ENCODE measurements at places on chromosomes 12 and 14.

DNA sequence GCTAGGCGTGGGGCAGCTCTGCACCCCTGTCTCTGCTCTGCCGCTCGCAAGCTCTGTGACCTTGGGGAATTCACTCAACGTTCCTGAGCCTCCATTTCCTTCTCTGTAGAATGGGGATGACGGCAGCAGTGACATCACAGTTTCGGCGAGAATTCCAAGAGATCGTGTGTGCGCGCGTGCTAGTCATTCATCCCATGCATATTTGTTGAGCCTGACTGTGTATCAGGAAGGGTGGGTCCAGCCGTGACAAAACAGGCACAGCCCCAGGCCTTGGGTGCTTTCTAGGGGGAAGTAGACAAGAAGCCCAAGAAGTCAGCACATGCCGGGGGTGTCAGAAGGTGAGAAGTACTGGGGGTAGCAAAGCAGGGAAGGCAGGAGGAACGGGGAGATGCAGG is 145.6 kb upstream of the NCOR2 start:
- DNase-seq: peak; percentile 31

DNA sequence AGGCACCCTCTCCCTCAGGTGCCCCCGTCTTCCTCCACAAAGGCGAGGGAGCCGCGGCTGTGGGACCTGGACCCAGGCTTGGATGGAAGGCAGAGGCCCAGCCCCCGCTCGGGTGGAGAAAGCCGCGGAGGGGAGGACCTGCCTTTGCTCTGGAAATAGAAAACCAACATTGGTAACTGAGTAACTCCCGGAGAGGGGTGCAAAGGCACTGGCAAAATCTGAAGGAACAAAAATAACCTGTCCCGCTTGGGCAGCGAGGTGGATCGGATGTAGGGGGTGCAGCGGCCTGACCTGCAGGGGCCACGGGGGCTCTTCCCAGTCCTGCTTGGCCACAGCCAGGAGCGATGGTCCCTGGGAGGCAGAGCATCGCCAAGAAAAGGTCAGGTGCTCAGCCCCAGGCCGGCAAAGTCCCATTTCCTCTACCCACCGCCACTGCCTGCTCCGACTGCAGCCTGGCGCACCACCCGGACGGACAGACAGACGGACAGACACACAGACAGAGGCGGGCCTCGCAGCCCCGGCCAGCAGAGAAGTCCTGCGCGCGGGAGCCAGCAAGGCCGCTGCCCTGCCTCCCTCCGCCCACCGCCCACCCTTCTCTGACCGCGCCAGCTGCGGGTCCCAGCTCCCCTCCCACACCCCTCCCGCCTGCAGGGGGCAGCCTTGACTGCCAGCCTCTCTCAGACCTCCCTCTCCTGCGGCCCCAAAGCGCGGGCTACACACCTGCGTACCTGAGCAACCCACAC is 21.4 kb upstream of the TMEM106C start:
- DNase-seq: no peak

DNA sequence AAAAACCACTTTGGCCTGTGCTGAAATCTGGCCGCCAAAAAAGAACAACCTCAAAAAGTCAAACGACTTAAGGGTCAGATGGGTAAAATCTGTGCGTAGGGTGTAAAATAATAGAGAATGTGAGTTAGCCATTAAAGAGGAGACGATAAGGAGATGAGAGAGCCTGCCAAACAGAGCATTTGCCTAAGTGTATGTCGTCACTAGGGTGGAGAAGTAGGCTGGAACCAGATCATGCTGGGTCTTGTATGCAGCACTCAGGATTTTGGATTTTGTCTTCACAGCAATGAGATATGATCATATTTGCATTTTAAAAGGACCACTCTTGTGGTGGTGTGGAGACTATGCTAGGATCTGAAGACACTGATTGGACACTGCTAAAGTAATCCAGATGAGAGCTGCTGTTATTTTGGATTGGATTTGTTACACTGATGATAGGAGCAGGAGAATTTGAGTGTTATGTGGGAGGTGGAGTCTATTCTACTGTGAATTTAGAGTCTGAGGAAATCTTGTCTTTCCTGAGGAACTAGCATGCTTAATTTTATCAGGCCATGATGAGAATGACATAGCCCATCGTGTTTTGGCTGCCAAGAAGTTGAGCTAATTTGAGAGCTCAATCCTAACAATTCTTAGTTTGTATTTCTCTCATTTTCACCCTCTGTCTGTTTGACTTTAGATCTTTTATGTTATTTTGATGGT is 24.8 kb upstream of the DBX2 start:
- no peak for DNase-seq

- no peak for DNase-seq
Measured at GRCh38 chr14:75013290-75013689, 10.6 kb downstream of the EIF2B2 start.

DNA sequence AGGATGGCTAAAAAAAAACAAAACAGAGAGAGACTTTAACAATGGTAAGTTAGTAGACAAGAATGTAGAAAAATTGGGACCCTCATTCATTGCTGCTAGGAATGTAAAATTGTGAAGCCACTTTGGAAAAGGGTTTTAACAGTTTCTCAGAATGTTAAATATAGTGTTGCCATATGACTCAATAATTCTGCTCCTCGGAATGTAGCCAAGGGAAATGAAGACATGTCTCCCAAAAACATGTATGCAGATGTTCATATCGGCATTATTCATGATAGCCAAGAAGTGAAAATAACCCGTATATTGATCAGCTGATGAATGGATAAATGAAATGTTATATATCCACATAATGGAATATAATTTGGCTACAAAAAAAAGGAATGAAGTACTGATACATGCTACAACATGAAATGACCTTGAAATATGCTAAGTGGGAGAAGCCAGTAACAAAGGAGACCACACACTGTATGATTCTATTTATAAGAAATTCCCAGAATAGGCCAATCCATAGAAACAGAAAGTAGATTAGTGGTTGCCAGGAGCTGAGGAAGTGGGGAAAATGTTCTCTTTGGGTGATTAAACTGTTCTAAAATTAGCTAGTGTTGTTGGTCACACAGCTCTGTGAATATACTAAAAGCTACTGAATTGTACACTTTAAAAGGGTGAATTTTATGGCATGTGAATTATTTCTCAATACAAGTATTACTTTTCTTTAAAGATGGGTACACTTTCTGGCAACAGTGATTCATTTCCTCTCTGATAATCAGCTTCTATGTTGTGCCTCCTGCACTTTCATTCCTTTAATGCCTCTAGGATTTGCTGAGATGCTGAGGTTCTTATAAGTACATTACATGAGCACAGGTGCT is 132.5 kb downstream of the DAAM1 start:
- peak; percentile 85 for DNase-seq

GRCh38 chr14:73662487-73662943 is 17.7 kb downstream of the DNAL1 start:
- peak; percentile 96 for DNase-seq

- DNase-seq: peak; percentile 6
Measured at GRCh38 chr12:65121049-65121955, at the start of gene WIF1. Gene WIF1 (minus strand): TSS chr12:65121305. CDS start chr12:65121191, 114 bp downstream.

GRCh38 chr14:99255621-99256482 is 16.1 kb downstream of the BCL11B start:
- DNase-seq: no peak

DNA sequence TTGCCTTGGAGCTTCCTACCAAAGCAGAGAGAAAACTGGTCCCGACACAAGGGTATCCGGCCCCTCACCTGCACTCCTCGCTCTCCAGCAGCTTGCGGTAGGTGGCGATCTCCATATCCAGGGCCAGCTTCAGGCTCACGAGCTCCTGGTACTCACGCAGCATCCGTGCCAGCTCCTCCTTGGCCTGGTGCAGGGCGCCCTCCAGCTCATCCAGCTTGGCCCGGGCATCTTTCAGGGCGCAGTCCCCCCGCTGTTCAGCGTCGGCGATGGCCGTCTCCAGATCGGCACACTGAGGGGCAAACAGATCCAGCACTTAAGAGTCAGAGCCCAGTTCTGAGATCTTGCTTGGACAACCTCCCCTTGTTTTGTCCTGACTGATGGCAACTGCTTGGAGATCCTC is 13.7 kb downstream of the KRT72 start:
- no peak for DNase-seq

GRCh38 chr12:56713345-56713744 is 11.8 kb downstream of the NACA start:
- no peak for DNase-seq

GRCh38 chr14:39050389-39050788 is 52.6 kb downstream of the SEC23A start:
- DNase-seq: peak; percentile 57

DNA sequence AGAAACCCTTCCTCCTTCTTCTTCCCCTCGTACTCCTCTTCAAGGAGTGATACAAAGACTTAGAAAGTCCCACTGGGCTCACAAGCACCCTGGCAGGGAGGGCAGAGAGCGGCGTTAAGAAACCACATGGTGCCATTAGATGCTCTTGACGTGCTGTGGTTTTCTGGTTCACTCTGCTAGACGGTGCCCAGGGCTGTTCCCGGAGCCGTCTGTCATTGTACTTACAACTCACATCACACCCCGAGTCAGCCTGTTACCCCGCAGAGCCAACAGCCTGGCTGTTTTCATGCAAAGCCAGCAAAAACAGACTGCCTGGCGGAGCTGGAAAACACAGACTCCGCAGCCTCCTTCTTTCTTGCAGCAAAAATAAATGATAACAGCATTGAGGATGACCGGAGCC is 232.6 kb upstream of the TBX3 start:
- DNase-seq: peak; percentile 9

DNA sequence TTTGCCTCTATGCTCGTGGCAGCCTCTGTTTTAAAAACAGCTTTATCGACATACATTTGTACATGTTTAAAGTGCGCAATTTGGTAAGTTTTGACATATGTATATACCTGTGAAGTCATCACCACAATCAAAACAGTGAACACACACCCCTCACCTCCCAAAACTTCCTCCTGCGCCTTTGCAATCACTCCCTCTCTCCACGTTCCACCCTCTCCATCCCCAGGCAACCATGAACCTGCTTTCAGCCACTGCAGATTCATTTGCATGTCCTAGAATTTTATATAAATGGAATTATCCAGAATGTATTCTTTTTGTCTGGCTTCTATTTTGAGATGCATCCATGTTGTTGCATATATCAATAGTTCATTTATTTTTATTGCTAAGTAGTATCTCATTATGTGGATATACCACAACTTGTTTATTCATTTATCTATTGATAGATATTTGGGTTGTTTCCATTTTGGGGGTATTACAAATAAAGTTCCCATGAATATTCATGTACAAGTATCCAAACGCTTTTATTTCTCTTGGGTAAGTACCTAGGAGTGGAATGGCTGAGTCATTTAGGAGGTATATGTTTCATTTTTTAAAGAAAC is 15.5 kb upstream of the CHGA start:
- DNase-seq: no peak

DNA sequence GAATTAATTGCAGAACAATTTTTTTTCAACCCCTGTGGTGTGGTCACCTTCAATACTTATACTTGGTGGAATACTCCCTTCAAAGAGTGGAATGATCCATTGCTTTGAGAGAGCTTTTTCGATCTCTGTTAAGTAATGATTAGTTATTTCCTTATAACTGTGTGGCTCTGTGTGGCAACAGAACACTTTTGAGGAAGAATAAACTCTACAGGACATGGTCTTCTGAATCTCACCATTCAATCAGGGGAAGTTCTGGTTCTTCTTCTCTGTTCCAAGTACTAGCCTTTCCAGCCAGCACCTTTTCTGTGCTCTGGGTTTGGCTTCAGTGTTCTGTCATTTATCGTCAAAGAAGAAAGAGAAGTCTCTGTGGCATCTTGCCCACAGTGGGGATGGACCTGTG is 369.2 kb downstream of the ZFP36L1 start:
- no peak for DNase-seq

DNA sequence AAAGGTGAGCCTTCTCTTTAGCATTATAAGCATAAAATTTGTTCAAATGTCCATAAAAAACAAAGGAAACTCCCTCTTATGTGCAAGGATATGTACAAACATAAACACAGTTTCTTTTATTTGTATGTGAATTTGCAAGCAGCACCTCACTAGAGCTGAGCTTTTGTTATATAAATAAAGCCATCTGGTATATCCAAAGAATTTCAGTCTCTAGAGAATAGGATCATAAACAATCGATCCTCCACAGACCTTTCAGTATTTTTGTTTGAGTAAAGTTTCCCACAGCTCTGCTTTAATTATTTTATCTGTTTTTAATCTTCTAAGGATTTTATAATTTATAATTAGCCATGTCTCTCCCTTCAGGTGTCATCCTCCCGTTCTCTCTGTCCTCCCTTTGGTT is 89.2 kb downstream of the OTOGL start:
- DNase-seq: no peak

GRCh38 chr12:226401-226800 is 12.4 kb upstream of the SLC6A12 start:
- no peak for DNase-seq

- peak; percentile 3 for DNase-seq
Measured at GRCh38 chr12:107990325-107990724, 138.8 kb upstream of the WSCD2 start.

DNA sequence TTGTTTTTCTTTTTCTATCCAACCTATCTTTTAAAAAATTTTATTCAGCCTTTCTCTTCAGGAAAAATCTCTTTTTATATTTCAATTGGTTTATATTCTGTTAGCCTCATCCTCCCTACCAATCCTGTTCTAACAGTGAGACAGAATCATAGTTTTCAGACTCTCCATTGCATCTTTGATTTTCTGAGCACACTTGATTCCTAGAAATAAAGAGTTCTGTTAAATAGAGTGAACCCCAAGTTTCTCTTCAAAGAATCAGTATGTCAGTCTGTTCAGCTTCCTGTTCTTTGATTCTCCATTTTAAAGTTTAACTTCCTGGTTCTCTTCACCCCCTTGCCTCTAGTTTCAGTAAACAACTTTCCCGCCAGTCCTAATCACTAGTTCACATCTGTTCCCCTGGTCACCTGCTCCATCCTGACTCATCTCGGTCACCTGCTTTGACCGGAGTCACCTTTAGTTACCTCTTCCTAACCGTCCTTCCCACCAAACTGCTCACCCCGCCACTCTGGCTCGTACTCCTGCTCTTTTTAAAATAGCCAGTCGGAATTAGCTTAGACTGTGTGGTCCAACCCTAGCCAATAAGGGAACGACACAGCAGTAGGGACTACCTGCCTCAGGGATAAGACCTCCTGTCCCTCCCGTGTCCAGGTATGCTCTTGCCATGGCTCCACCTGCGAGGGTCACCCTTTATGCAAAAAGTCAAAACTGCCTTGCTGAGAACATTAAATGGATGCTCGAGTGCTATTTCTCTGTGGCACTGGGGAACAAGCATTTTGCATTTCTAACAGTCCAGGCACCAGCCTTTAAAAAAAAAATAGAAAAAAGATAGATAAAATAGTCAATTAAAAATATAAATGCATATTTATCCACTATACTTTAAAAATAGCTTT is 48.4 kb downstream of the DDX51 start:
- DNase-seq: no peak

DNA sequence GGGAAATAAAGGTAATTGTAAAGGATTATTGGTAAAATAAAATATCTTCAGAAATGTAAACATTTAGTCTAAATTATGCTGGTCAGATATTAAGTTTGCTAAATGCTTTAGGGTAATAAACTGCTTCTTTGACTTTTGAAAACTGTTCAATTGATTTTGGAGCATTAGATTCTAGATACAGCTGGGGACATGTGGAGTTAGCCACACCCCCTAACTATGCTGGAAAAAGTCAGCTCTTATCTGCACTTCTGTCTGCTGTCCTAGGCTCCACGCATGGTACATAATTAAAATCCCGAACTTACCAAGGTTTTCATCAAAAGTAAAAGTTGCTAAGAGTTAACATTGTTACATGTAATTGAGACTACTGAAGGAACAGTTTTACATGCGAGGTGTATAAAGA is 78.8 kb downstream of the ITPR2 start:
- no peak for DNase-seq
